ENCODE measurements at places on chromosomes 7 and 10.

GRCh38 chr7:130070861-130071622 lies 708 bp downstream of the KLHDC10 start:
- DNase-seq: no peak

DNA sequence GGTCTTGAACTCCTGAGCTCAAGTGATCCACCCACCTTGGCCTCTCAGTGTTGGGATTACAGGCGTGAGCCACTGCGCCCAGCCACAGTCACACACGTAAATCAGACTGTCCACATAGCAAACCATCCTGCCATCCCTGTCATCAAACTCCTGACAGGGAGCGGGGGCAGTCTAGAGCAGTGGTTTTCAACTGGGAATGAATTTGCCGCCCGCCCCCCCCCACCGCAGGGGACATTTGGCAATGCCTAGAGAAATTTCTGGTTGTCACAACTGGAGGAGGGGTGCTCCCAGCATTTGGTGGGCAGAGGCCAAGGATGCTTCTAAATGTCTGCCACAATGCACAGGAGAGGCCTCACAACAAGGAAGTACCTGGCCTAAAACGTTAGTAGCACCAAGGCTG lies 24.1 kb downstream of the CAMK2G start:
- no peak for DNase-seq

DNA sequence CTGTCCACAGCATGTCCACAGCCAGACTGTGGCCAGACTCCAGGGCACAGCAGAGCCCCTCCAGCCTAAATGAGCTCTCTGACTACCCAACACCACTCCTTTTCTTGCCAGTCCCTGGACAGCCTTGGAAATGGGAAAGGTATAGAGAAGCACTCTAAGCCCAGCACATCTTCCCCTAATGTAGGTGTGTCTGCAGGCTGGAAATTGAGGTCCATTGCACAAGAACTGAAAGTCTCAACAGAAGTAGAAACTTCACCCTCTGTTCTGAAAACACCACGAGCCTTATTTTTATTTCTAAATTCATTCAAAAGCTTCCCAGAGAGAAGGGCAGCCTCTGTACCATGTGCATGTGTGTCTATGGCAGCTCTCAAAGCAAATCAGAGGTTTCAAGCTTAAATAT lies 3.7 kb upstream of the KCNMA1 start:
- no peak for DNase-seq

GRCh38 chr7:2517026-2517425 lies 2.5 kb upstream of the LFNG start:
- no peak for DNase-seq

DNA sequence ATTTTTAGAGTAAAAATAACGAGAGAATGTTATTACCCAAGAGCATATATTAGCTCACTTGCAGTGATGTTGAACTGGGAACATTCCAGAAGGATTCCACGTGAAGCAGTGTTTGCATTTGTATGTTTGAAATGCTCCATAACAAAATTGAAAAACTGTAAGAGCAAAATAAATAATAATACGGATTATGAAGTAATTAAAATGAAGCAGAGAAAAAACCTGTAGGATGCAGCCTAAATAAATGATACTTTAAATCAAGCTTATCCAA lies 203.3 kb downstream of the BAMBI start:
- DNase-seq: no peak

GRCh38 chr10:83075815-83076355 lies 1063.4 kb upstream of the GHITM start:
- DNase-seq: no peak

GRCh38 chr7:79770063-79770462 lies 316.6 kb upstream of the MAGI2 start:
- DNase-seq: no peak

DNA sequence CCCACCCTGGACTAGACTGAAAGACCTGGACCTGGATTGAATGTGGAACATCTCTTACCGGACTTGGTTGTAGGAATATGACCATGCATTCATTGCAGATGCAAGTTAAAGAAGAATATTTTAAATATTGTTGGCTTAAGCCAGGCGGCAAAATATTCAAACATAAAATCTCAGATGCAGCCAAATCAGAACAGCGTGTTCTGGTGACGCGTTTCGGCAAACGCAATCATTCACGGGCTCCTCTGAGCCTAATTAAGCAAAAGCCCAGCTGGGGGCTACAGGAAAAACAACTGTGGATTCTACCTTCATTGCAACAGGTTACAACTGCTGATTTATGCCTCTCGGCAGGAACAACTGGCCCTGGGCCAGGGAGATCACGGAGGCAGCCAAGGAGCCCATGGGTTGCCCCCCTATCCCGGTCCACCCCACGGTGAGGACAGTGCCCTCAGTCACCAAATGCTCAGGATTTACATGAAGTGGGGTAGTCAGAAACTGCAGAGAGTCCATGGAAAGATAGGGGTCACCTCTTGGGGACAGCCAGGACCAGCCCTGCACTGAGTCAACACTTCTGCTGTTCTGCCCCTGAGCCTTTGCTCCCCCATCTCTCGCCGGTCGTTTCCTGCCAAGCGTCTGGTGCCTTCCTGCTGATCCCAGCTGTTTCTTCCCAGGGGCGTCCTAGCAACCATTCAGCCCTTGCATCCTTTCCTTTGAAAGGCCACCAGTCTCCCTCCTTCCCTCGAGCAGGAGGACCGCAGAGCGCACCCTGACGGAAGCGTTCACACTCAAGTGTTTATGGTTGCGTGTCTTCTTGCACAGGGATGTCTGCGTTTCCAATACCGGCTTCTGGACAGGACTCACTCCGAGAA lies 64.4 kb upstream of the SFMBT2 start:
- DNase-seq: no peak

DNA sequence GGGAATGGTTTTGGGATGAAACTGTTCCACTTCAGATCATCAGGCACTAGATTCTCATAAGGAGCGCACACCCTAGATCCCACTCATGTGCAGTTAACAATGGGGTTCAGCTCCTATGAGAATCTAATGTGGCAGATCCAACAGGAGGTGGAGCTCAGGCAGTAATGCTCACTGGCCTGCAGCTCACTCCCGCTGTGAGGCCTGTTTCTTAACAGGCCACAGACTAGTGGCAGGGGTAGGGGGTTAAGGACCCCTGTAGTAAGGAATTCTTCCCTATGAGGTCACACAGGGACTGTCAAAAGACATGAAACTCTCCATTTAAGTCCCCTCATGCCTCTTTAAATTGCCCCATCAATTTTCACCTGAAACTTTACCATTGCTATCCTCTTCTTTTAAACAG lies 8.0 kb downstream of the HGF start:
- DNase-seq: no peak

GRCh38 chr7:108292541-108292940 lies 162.4 kb upstream of the LAMB4 start:
- no peak for DNase-seq

GRCh38 chr10:36048236-36048635 lies 406.1 kb upstream of the FZD8 start:
- DNase-seq: no peak

GRCh38 chr10:74883428-74883827 lies 57.0 kb downstream of the KAT6B start:
- DNase-seq: no peak

DNA sequence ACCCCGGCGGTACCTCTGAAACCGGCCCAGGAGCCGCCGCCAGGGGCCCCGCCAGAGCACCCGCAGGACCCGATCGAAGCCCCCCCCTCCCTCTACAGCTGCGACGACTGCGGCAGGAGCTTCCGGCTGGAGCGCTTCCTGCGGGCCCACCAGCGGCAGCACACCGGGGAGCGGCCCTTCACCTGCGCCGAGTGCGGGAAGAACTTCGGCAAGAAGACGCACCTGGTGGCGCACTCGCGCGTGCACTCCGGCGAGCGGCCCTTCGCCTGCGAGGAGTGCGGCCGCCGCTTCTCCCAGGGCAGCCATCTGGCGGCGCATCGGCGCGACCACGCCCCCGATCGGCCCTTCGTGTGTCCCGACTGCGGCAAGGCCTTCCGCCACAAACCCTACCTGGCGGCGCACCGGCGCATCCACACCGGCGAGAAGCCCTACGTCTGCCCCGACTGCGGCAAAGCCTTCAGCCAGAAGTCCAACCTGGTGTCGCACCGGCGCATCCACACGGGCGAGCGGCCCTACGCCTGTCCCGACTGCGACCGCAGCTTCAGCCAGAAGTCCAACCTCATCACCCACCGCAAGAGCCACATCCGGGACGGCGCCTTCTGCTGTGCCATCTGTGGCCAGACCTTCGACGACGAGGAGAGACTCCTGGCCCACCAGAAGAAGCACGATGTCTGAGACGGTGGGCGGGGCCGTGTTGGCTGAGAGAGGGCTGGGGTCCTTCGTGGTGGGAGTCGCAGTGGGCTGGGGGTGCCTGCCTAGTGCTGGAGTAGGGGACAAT lies 3.8 kb downstream of the REPIN1 start:
- no peak for DNase-seq

- no peak for DNase-seq
These were observed 94.3 kb upstream of the IL6 start for GRCh38 chr7:22632674-22633073.

- DNase-seq: no peak
These were observed 11.1 kb downstream of the MDFIC start for GRCh38 chr7:114932991-114933390.

- no peak for DNase-seq
These were observed 9.4 kb upstream of the TES start for GRCh38 chr7:116200963-116201362.

GRCh38 chr10:122056431-122057094 lies 67.6 kb downstream of the TACC2 start:
- no peak for DNase-seq

All from stimulated activated CD4-positive, alpha-beta T cell treated with anti-CD3 and anti-CD28 coated beads, Interleukin-4, amount 100 ng/mL, for 1 hour (primary cell).